Transverse colon (tissue), 4 donors: ENCODE measurements at places on chromosomes 1 and 21.

DNA sequence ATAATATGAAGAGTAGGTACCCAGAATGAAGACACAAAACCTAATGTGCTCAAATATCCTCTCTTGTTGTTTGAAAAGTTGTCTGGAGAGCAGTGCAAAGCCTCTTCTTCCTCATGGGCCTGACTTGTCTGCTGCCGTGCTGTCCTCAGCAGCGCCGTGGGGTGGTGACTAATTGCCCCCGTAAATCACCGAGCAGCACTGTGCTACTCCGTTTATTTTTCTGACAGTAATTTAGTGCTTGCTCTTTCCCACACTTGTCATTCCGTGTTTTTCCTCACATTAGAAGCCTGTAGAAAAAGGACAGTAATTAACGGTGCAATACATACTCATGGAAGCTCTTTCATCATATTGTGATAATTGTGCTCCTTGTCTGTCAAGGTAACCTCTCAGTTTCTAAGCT is 114.8 kb upstream of the BARHL2 start:
- DNase-seq = no peak

- DNase-seq = no peak
Measured at GRCh38 chr1:107570768-107571167, 394.2 kb downstream of the VAV3 start.

DNA sequence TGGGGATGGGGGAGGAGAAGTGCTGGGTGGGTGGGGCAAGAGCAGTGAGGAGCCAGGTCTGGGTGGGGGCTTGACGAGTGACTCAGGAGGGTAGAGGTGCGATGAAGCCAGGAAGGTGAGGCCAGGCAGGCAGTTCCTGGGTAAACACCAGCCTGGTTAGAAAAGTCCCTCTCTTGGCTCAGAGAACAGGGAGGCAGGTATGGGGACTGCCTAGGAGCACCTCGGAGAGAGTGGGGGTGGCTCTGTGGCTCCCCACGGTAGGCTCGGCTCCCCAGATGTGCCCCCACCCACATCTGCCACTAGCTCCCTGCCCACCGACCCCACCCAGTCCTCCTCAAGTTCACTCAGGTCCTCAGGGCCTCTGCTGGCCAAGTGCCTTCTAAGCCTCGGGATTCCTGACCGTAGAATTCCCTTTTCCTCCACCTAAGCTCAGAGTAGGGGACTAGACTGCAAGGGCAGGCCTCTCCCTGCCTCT is 1.2 kb downstream of the HSPG2 start:
- DNase-seq = peak; percentile 72

- DNase-seq = peak; percentile 55
Measured at GRCh38 chr1:234326497-234327366, 46.5 kb upstream of the COA6 start.
